ENCODE measurements at places on chromosomes 1 and 21.

- no peak for DNase-seq
Observed at GRCh38 chr1:162977944-162978568, 91.1 kb upstream of the RGS4 start.

GRCh38 chr1:108692724-108693655 lies 880 bp downstream of the PRPF38B start:
- peak; percentile 20 for DNase-seq

DNA sequence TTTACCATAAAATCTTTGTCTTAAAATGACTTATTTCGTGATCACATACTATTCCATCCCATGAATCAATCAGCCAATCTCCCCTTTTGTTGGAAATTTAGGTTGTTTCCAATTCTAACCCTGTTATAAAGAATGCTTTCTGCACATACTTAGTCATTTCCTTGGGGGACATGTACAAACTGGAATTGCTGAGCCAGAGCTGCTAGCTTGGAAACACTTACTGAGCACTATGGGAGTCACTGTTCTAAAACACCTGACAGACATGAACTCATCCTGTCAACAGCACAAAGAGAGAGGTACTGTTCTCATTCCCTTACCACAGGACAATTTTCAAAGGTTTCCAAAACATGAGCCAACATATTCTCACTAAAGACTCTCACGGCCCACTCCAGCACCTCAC lies 32.1 kb downstream of the AK2 start:
- DNase-seq, result no peak

GRCh38 chr1:204313675-204314074 lies 46.1 kb downstream of the PLEKHA6 start:
- DNase-seq, result no peak

GRCh38 chr1:29043274-29043965 lies 80.3 kb downstream of the TMEM200B start:
- DNase-seq, result no peak

- DNase-seq, result no peak
Observed at GRCh38 chr1:98267423-98267822, 346.6 kb upstream of the DPYD start.

DNA sequence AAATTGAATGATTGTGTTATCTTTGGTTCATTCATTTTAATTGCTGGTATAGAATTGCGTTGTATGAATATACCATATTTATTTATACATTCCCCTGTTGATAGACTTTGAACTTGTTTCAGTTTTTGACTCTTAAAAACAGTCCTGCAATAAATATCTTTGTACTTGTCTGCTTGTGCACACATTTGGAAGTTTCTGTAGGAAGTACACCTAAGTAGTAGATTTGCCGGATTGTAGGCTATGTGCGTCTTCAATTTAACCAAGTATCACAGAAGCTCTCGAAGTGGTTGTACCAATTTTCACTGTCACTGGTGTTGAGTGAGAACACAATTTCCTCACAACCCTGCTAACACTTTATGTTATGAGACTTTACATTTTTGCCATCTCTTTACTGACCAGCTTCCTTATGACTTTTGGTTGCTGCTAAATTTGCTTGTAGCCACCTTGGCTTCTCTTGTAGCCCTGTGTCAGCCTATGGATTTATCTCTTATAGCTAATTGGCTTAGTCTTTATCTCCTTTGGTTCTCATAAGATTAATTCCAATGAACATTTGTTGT lies 2.2 kb downstream of the TTC3 start:
- DNase-seq, result no peak

- DNase-seq, result no peak
Observed at GRCh38 chr1:155272466-155273342, 600 bp downstream of the CLK2 start.

DNA sequence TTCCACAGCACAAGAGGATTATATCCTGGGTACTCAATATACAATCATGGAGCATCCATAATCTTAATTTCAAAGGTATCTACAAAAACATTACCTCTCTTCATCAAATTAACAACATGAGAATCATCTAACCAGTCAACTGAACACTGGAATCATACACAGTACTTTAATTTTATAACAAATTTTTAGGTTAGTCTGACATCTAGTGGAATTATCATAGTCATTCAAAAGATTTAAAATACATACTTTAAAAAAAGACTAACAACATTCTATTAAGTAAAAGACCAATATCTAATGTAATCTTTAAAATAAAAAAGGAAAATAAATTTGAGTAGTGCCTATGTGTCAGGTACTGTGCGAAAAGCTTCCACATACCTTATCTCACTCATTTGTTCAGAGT lies 16.8 kb upstream of the SH3GLB1 start:
- DNase-seq, result no peak

GRCh38 chr1:236060286-236060685 lies 4.6 kb downstream of the NID1 start:
- DNase-seq, result no peak

- DNase-seq, result peak; percentile 74
Observed at GRCh38 chr1:109877317-109877771, 33.3 kb upstream of the CSF1 start.

DNA sequence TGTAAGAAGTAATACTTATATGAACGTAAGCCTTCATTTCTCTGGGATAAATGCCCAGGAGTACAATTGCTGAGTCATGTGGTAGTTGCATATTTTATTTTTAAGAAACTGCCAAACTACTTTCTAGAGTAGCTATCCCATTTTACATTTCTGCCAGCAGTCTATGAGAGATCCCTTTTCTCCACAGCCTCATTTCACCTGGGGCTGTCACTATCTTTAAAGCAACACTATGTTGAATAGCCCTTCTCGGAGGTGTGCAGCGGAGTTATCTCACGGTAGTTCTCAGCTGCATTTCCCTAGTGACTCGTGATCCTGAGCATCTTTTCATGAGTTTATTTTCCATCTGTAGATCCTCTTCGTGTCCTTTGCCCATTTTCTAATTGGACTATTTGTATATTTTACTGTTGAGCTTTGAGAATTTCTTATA lies 93.4 kb downstream of the ADARB1 start:
- DNase-seq, result no peak

- peak; percentile 74 for DNase-seq
Observed at GRCh38 chr1:43853161-43853921, 80.3 kb upstream of the ARTN start.

DNA sequence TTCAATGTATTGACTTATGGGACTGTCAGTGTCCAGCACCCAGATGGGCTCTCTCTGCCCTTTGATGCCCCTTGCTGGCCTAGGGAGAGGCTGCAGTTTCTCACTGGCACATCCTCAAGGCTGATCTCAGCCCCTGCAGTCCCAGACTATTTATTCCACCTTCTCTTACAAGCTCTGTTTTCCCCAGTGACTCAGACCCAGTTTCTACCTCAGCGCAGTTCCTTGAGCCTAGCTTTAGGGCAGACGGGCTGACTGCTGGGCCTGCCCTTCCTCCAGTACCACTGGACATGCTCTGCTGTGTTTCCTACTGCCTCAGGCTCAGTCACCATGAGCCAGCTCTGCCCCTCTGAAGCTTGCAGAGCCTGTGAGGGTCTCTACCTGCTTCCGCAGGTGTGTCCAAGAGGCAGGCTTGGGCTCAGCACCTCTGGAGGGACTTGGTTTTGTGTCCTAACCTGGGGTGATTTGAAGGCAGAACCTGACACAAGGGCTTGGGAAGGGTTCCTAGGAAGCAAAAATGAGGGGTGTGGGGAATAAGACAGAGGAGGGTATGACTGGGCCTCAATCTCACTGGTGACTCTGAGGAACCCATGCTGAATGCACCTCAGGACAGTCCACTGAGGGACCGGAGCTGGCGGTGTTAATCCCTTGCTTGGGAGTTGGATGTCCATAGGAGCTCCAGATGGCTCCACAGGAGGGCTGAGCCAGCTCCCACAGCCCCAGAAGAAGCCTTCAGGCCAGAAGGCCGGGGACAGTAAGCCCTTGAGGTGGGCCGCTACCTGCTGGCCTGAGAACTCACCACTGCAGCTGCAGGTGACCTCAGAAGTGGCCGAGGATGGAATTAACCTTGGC lies 689.9 kb downstream of the MATN1 start:
- DNase-seq, result no peak

GRCh38 chr1:27609210-27609555 lies 5.2 kb upstream of the AHDC1 start:
- DNase-seq, result no peak

GRCh38 chr1:43147625-43148327 lies 24.3 kb downstream of the EBNA1BP2 start:
- DNase-seq, result peak; percentile 63

- no peak for DNase-seq
Observed at GRCh38 chr1:145805057-145805456, 18.8 kb downstream of the RNF115 start.

DNA sequence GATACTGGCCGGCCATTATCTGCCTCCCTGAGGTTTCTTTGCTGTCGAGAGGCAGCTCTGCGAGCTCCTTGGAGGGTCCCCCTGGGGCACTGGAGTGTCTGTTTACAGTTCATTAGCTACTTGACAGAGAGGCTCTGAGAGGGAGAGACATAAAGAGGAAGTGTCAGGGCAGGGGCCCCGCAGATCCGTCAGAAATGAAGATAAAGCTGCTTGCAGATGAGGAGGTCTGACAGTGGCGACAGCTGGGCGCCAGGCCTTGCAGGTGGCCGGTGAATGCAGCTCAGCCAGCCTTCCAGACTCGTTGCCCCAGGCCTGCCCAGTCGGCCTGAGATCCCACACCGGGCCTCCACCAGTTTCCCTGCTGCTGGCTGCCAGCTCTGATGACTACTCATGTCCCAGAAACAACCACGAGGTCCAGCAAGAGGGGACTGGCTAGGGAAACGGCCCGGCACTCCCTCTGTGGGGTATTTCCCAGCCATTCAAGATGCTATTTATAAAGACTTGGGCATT lies 84.7 kb downstream of the DISP3 start:
- no peak for DNase-seq

DNA sequence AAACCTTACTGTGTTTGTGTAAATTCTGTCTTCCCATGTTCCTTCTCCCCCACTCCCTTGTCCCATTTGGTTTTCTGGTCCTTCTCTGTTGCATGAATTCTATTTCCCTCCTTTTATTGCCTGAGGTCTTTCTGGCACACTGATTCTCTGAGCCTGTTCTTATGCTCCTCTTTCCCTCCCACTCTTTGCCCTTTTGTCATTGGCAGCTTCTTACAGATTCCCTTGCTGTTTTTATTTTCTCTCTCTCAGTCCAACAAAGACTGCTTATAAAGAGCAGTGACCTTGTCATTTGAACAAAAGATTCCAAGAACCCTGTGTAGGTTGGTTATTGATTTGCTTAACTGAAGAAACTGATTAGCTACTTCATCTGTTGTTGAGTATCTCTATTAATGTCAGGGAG lies 49.7 kb downstream of the GPR52 start:
- no peak for DNase-seq

DNA sequence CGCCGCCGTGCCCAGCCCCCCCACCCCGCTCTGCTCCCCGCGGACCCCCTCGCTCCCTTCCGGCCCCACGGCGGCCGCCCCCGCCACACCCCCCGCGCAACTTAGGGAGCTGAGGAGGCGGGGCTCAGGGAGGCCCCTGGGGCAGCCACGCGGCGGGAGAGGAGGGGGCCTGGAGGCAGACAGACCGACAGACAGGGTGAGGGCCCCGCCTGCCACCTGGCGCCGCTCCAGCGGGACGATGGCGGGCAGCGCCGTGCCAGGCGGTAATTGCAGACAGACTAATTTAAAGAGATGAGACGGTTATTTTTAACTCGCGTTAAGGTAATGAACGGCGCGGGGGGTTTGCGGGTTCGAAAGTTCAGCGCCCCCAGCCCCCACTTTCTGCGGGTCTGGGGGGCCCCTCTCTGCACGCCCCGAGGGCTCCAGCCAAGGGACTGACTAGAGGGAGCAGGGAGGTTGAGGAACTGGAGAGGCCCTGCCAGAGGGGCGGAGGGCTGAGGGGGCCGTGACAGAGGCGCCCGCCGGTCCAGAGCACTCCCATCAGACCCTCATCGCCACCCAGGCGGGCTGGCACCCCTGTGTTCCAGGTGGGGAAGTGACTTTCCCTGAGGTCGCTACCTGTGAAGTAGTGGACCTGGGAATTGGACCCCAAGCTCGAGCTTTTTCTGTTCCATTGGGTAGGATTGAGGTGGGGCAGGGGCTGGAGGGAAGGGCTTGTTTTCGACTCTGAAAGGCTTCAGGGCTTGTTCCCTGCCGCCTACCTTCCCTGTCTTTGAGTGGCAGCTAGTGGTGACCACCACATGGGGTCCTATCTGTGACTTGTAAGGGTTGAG lies 5.4 kb downstream of the FOXO6 start:
- no peak for DNase-seq

DNA sequence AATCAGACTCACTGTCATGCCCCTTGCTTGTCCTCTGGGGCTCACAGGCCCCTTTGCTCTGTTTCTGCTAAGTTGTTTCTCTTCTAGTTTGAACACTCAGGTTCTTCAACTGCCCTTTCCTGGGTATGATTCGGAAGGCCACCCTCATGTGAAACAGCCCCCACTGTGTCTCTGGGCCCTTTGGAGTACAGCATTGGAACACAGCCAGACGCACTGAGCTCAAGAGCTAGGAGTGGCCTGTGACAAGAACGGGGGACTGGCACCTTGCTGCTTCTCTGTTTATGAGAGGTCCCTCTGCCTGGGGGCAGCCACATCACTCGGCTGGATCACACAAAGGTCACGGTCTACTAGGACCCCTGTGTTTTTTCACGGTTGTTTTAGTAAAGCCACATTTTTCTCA lies 114.4 kb upstream of the ZC3H12A start:
- DNase-seq, result no peak

GRCh38 chr1:186681121-186681520 lies 898 bp upstream of the PTGS2 start:
- no peak for DNase-seq

DNA sequence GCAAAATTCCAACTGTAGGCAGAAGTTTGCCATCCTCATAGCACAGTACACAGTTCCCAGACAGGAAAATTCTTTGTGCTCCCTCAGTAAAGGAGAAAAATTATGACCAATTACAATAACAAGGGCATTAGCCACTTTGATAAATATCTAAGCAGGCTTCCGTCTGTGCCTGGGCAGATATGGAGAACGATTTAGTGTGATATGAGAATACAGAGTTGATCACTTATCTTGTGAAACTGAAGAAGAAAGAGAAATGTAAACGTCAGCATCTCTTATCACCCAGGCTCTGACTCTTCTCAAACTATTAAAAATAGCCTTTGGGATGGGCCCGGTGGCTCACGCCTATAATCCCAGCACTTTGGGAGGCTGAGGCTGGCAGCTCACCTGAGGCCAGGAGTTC lies 54.5 kb upstream of the TIAM1 start:
- no peak for DNase-seq

DNA sequence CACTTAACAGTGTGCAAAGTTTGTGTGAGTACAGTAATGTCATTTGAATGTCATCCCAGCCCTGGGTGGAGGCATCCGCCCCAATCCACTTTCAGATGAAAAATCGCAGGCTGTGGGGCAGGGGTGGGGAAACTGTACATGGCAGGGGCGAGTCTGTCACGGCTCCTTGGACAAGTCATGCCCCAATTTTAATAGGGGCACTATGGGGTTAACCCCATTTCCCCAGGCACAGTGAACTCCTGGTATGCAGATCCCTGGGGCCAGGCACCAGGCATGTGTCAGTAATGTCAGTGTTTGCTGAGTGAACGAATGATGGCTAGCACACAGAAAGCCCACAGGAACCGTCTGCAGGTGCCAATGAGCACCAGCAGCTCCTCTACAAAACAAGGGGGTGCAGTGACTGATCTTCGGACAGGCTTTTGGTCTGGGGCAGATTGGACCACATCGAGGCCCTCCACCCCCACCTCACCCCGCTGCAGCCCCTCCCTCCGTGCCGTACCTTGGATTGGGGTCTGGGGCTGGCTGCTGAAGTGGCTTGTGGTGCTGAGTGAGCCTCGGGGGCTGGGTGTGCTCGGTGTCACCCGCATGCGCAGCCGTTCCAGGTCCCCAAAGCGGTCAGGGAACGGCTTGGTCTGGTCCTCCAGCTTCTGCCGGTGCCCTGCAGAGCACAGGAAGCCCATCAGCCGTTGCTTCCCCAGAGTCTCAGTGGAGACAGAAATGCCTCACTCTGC lies 23.2 kb downstream of the RUNX3 start:
- no peak for DNase-seq

Measured in left ventricle myocardium inferior (tissue), 1 donor.